ENCODE measurements at places on chromosomes 6 and 20. TPM values are rescaled to one million over a fixed set of nuclear protein-coding genes. Genes with fewer than 3 reads are reported as not detected.

Gene TMEM217
- 1.6 TPM for total RNA-seq

Gene KIAA0408
- total RNA-seq: 1.5 TPM

Gene NR2E1
- total RNA-seq: not detected

Gene GNAS-AS1
- total RNA-seq: 0.87 TPM

Gene ENPP1
- total RNA-seq: 31.9 TPM

Gene ABCC10
- total RNA-seq: 24.6 TPM

Gene CST4
- 0.22 TPM for total RNA-seq

Gene DZANK1
- total RNA-seq: 1.5 TPM

Gene CD24
- 1.2 TPM for total RNA-seq

Gene PRDM1
- total RNA-seq: 3.4 TPM

Gene FNDC11
- total RNA-seq: 0.66 TPM

Gene TGM2
- total RNA-seq: 221 TPM

Gene TBC1D7
- 14.1 TPM for total RNA-seq

Gene HIVEP2
- 10.2 TPM for total RNA-seq

Gene TMEM170B
- total RNA-seq: 4.4 TPM

Gene MDFI
- total RNA-seq: 1.2 TPM

Gene SIRPB1
- 0.25 TPM for total RNA-seq

Gene FERMT1
- 5.2 TPM for total RNA-seq

Gene OXT
- not detected for total RNA-seq

Gene RXRB
- total RNA-seq: 23.9 TPM

Gene KCNK15
- total RNA-seq: 1.6 TPM

Gene TP53TG5
- not detected for total RNA-seq

Gene COL9A3
- 0.11 TPM for total RNA-seq

Gene SASH1
- 26.1 TPM for total RNA-seq

Gene FAM162B
- 14.1 TPM for total RNA-seq

Gene CALHM4
- total RNA-seq: not detected

Gene GRM1
- total RNA-seq: not detected

Gene NINL
- 10.7 TPM for total RNA-seq

Gene HDGFL1
- total RNA-seq: not detected

Gene RNGTT
- 32.4 TPM for total RNA-seq

Gene C20orf202
- total RNA-seq: 0.12 TPM

Gene PPIL6
- total RNA-seq: 5.0 TPM

Gene NKAIN2
- not detected for total RNA-seq

Gene DLL1
- total RNA-seq: 1.3 TPM

Gene MEI4
- total RNA-seq: not detected

Gene PAK5
- not detected for total RNA-seq

Gene SRXN1
- total RNA-seq: 112 TPM

Gene ARMH2
- total RNA-seq: not detected

Gene IL17F
- not detected for total RNA-seq

Gene TSBP1
- total RNA-seq: not detected

Gene SYCP2L
- total RNA-seq: not detected

Gene FOXS1
- 0.12 TPM for total RNA-seq

Gene ID1
- total RNA-seq: 36.1 TPM

Gene MYLK2
- total RNA-seq: 0.44 TPM

Gene TINAG
- not detected for total RNA-seq

Gene ENPP3
- total RNA-seq: under 0.01 TPM

Gene EYS
- not detected for total RNA-seq

Gene TNF
- total RNA-seq: not detected

Data from uterine smooth muscle cell (primary cell).